Activated naive CD8-positive, alpha-beta T cell treated with anti-CD3 and anti-CD28 coated beads for 36 hours (primary cell): ENCODE measurements at places on chromosomes 5 and 9. TPM values are rescaled to one million over a fixed set of nuclear protein-coding genes. Genes with fewer than 3 reads are reported as not detected.

The CYLC2 gene
- not detected for total RNA-seq

The ANKRD34B gene
- total RNA-seq: not detected

The DMAC1 gene
- total RNA-seq: 58.8 TPM

The SCGB3A1 gene
- 1.7 TPM for total RNA-seq

The TMEM252 gene
- total RNA-seq: not detected

The ADAMTS2 gene
- not detected for total RNA-seq

The TEX48 gene
- total RNA-seq: 0.80 TPM
